RCC 7860 (cell line): ENCODE measurements at places on chromosomes 4 and X.
A peak's percentile ranks its signal among the peaks of the same experiment; 100 is the strongest.

GRCh38 chr4:70833675-70834074, 6.0 kb downstream of the GRSF1 start:
- DNase-seq: no peak

DNA sequence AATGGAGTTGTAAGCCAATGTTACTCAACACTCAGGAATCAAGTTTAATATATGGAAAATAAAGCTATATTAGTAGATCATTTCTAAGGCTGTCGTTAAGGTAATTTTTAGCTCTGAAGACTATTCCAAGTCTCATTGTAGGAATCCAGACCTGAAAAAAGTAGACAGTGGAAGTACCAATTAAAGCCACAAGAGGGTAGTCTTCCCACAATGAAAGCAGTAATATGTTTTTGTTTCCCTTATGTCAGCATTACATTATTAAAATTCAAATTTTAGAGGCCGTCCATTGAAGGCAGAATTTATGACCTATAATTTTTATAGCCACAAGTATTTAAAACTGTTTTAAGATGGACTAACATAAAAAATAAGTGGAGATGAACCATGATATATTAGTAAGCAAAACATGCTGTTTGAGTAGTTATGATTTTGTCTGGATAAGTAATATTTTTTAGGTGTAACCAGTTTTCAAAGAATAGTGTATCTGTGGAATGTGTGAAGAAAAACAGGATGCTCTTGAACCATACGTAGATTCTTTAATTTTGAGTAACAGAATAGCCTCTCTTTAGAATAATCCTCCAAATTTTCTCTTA, 372.6 kb upstream of the TECRL start:
- peak; percentile 7 for DNase-seq

- DNase-seq: no peak
These were observed 176.4 kb upstream of the GYPA start for GRCh38 chr4:144316869-144317268.

- no peak for DNase-seq
These were observed 14.2 kb upstream of the TIMM8A start for GRCh38 chrX:101362757-101363156.

- no peak for DNase-seq
These were observed 1187.7 kb downstream of the ADGRL3 start for GRCh38 chr4:62387808-62388207.

DNA sequence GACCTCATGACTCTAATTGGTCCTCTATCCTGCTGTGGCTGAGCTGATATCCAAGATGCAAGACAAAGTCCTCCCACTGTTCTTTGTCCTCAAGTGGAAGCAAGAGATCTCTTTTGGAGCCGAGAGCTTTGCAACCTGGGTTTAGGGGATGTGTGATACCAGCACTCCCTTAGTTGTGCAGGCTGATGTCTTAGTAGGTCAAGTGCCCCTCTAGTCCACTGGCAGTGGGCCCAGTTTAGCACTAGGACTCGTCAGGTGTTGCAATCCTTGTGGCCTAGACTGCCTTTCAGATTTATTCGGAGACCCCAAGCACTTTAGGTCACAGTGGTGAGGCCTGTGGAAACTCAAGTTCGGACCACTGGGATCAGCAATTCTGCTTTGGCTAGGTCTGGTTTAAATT, 64.0 kb downstream of the GPRASP3 start:
- DNase-seq: no peak

GRCh38 chrX:129876771-129877305, 29.1 kb upstream of the UTP14A start:
- peak; percentile 32 for DNase-seq

GRCh38 chr4:69503558-69503957, 7.9 kb upstream of the UGT2B4 start:
- no peak for DNase-seq

GRCh38 chrX:14641681-14642655, 112.6 kb downstream of the GLRA2 start:
- DNase-seq: no peak

GRCh38 chr4:147195386-147195785, 249.7 kb upstream of the TTC29 start:
- DNase-seq: no peak

DNA sequence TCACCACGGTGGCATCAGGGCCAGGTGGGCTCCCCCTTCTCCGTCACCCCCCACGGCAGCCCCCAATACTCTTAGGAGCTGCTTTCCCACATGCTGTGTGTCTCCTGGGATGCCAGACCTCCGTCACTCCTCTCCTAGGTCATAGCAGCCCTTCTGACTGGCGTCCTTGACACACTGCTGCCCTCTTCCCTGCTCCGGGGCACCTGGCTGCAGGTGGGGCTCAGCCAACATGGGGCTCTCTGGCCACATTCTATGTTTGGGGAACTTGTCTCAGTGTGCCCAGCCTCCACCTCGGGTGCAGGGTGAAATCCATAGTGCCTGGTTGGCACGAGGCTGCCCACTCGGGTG, 13.8 kb downstream of the TMEM175 start:
- DNase-seq: no peak

DNA sequence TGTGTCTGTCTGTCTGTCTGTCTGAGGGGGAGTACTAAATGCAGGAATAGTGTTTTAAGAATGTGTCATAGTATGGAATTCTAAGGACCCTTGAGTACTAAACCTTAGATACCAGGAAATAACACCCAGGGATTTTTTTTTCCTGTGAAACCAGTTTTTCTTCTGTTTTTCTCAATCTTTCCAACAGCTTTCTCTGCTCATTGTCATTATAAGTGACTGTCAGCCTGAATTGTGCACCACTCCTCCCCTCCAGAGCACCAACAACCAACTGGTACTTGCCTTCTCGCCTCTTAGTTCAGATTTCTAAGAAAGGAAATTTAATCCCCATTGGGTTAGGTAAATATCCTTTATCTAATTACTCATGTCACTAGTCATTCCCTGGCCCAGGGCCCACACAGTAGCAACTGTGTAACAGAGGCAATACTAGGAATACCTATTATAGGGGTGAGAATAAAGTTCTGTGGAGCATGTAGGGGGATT, 320.6 kb downstream of the ADGRL3 start:
- DNase-seq: no peak

- DNase-seq: no peak
These were observed 48.4 kb downstream of the MTM1 start for GRCh38 chrX:150616863-150617198.

DNA sequence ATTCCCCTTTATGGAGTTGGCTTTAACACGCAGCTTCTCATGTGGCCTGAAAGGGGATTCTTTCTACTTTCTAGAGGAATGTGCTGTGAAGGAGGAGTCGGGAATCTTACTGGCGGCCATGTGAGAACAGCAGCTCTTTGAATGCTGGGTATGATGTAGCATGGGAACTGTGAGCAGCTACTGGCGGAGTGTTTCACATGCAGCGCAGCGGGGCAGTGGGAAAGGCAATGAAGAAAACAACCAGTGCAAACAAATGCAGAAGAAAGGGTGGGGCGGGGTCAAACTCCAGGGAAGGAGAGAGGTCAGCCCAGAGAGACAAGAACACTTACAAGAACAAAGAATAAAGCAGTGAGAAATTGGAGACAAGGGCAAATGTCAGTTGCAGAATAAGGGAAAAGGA, 363.8 kb upstream of the FTHL17 start:
- DNase-seq: no peak

DNA sequence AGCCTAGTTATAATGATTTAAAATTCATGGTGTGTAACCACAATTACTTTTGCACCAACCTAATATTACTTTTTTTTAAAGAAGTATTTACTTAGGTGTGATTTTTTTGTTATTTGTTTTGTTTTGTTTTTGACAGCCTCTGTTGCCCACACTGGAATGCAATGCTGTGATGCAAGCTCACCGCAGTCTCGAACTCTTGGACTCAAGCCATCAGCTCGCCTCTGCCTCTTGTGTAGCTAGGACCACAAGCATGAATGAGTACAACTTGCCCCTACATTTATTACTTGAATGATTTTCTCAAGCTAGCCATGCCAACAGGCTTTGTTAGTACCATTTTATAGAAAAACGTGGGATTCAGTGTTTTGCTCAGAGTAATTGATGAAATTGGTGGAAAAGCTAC, 488.8 kb upstream of the CPEB2 start:
- DNase-seq: no peak

DNA sequence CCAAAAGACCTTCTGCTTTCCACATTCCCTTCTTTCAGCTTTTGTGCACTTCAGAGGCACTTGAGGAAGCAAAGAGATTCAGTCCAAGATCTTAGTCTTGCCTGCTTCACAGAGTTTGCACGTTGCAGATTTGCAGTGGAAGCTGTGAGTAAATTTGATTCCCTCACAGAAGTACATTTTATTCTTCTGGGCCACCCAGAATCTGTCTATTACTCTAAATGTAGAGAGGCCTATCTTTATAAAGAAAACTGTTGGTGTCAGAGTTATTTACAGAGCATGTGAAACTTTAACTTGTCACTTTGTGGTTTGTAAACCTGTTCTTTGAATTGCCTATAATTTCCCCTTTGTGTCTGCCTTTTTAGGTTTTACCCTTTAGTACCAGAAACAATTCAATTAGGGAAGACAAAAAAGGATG, 15.5 kb downstream of the SPRY1 start:
- no peak for DNase-seq

DNA sequence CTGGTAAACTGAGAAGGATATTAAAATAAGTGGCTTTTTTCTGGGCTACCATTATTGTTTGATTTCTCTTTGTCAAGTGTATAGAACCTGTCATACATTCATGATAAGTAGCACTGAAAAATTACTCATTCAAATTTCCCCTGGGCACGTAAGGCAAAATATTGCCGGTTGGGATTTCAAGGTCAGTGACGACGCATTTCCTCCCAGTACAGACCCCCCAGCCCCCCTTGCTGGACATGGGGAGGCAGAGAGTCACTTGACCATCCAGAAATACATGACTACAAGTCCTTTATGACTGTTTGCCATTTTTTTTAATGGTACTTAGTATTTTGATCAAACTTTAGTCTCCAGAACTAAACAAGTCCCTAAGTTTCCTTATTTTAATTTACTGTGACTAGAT, 6.8 kb upstream of the MND1 start:
- no peak for DNase-seq

GRCh38 chr4:83751336-83751949, 215.5 kb downstream of the GPAT3 start:
- DNase-seq: no peak

DNA sequence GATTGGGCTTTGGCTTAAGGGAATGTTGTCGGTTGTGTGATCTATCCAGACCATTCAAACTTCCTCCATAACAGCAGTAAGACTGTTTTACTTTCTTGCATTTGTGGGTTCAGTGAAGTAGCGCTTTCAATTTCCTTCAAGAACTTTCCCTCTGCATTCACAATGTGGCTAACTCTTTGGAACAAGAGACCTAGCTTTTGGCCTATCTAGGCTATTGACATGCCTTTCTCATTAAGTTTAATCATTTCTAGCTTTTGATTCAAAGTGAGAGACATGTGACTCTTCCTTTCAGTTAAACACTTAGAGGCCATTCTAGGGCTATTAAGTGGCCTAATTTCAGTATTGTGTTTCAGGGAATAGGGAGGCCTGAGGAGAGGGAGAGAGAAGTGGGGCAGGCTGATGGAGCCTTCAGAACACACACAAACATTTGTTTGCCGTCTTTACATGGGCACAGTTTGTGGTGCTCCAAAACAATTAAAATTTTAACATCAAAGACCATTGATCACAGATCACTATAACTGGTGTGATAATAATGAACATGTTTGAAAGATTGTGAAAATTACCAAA, 34.1 kb downstream of the ADH5 start:
- no peak for DNase-seq

- no peak for DNase-seq
These were observed 260.8 kb upstream of the PGRMC2 start for GRCh38 chr4:128548381-128548780.

DNA sequence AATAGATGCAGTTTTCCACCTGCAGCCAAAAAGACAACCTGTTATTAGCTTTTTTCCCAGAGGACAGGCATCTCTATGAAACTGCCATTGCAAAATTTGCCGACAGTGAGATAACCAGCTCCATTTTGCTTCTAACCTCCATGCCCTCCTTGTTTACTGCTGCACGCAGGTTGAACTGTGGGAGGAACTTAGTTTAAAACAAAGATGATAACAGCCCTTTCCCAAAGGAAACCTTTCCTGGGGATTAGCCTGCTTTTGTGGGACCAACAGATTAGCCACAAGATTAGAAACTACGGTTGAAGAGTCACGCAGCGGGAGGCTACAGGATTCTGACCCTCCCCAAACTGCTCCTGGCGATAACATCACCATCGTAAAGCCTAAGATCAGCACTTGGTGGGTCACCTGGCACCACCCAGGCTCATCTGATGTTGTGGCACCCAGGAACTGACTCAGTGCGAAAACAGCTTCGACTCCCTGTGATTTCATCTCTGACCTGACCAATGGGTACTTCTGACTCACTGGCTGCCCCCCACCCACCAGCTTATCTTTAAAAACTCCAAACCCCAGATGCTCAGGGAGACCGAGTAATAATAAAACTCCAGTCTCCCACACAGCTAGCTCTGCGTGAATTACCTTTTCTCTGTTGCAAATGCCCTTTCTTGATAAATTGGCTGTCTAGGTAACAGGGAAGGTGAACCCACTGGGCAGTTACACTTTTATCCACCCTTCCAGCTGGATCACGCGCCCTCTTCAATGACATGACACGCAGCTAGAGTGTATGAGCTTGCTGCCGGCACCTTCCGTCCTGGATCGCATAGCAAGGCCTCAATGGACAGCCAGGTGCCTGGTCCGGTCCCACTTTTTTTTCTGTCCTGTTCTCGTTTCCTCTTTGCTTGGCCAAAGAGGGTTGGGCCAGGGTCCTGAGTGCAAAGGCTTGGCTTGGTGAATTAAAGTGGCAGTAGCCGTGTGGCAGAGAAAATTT, 27.2 kb downstream of the NOP14 start:
- peak; percentile 98 for DNase-seq

- DNase-seq: peak; percentile 17
These were observed 108.0 kb downstream of the TMEM131L start for GRCh38 chr4:153573881-153574802.

GRCh38 chr4:79638735-79639134, 230.7 kb upstream of the GK2 start:
- no peak for DNase-seq

GRCh38 chrX:138853936-138854335, 142.4 kb upstream of the FGF13 start:
- DNase-seq: no peak

- no peak for DNase-seq
These were observed 42.9 kb downstream of the F8 start for GRCh38 chrX:154979629-154980028.

- DNase-seq: peak; percentile 22
These were observed 176.9 kb downstream of the PDHA2 start for GRCh38 chr4:96016634-96017299.

GRCh38 chr4:138473339-138473738, 231.2 kb upstream of the SLC7A11 start:
- no peak for DNase-seq
